ENCODE measurements at places on chromosomes 7 and 10.
A peak's percentile ranks its signal among the peaks of the same experiment; 100 is the strongest.

DNA sequence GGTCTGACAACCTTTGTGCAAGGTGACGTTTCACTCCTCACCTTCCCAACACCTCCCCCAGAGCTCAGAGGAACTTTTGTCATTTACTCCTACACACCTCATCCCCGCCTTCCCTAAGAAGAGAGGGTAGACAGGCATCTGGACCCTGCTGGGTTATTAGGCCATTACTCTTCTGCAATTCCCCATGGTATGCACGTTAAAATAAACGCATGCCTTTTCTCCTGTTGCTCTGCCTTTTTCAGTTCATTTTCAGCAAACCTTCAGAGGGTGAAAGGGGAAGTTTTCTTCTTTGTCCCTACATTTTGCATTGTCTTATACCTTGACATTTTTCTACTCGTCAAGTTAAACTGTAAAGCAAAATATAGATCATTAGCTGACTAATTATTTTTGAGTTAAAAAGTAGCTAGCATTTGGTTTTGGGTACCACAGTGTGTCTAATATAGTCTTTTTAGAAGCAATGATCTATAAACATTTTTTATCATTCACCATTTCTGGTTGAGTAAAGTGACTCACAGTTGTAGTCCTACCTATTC, 10.5 kb upstream of the EDRF1 start:
- no peak for DNase-seq

- DNase-seq: no peak
Observed at GRCh38 chr10:34495938-34496337, 319.2 kb downstream of the PARD3 start.

GRCh38 chr10:50593523-50594376, 30.0 kb downstream of the SGMS1 start:
- DNase-seq: no peak

GRCh38 chr7:133288970-133289369, 36.1 kb downstream of the EXOC4 start:
- no peak for DNase-seq

- DNase-seq: no peak
Observed at GRCh38 chr10:103241262-103242011, 4.2 kb upstream of the RPEL1 start.

- DNase-seq: no peak
Observed at GRCh38 chr7:128935342-128935730, 2.4 kb upstream of the IRF5 start.

DNA sequence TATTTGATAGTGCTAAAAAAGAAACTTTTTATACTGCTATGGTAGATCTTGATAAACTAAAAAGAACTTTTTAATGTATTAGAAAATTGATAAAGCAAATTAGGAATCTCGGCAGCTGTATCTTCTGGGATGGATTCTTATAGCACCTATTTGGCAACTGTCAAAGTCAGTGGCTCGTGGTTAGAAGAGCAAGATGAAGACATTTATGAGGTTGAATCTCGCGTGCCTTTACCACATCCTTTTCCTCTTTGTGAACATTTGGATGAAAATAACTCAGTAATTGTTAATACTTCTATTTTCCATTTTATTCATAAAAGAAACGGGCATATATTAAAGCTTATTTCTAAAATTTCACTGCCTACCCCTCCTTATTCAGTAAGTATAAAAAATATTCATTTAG, 76.2 kb downstream of the CYP51A1 start:
- peak; percentile 9 for DNase-seq

DNA sequence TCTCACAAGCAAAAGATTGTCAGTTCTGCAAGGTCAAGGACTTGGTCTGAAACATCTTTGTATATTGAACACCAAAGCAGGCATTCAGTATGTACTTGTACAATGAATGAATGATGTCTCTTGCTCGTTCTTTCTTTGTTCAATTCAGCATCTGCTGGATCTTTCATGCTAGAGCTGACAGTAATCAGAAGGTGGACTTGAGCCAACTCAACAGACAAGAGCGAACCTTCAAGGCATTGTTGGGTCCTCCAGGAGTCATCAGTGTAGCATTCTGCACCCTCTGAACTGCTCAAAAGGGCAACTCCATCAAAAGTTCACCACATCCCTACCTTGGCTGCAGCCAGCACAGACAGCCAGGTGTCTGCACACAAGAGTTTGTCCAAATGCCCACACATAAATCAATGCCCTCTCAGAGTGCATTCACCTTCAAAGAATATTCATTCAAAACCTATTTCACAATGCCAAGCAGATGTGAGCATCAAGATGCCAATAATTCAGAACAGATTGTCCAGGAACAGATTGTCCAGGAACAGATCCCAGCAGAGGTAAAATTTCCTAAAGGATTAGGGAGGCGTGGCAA, 386.7 kb downstream of the CALN1 start:
- DNase-seq: no peak

- no peak for DNase-seq
Observed at GRCh38 chr7:460374-461116, 59.1 kb downstream of the PDGFA start.

- no peak for DNase-seq
Observed at GRCh38 chr10:52318822-52319464, 4.9 kb downstream of the DKK1 start.

- no peak for DNase-seq
Observed at GRCh38 chr10:90921906-90922305, 1.0 kb upstream of the ANKRD1 start.

GRCh38 chr10:5497289-5497688, 2.1 kb downstream of the CALML5 start:
- DNase-seq: no peak

DNA sequence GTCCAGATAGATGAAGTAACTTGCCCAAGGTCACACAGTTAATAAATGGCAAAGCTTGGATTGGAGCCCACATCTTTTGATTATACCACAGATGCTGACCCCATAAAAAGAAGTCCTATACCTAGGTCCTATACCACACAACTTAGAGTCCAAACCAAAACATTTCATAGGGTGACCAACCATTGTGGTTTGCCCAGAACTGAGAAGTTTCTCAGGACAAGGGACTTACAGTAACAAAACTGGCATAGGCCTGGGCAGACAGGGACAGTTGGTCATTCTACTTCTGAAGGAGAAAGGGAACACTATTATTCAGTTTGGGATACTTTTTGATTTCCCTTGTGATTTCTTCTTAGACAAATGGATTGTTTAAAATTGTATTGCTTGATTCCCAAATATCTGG, 32.9 kb upstream of the PRLHR start:
- DNase-seq: no peak

- no peak for DNase-seq
Observed at GRCh38 chr10:128268015-128268722, 141.9 kb upstream of the MKI67 start.

- DNase-seq: no peak
Observed at GRCh38 chr7:2465928-2466327, 10.3 kb downstream of the GRIFIN start.

DNA sequence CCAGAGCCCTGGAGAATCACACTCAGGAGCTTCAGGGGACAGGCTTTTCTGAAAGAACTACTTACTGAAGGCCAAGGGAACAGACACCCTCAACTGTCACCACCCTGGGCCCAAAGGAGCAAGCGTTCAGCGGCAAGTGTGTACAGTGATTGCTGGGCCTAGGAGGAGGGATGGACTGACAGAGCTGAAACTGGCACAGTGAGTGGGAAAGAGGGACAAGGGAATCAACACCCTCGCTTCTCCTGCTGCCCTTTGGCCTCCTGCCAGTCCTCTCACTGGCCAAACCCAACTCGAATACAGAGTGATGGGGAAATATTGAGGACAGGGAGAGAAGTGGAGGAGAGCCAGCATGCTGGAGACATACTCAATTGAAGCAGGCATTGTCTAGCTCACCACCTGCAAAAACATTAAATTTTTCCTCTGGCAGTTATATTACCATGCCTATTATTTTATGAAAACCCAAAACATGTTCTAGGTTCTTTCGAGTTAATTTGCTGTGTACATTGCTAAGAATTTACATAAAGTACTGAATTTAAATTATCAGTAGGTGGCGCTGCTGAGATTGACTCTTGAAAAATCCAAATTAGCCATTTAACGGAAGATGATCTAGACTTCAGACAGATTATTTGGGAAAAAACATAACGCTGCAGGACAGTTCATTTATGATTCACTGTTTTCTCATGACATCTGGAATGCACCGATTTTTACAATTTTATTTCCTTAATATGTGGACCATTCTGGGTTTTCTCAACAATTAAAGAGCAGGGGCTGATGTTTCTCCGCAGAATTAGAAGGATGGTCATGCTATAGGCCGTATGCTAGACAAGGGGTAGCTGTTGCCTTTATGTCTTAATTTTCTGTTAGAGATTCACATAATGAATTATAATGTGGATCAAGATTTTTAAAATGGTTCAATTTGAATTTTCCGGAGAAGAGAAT, 14.7 kb upstream of the TMEM236 start:
- DNase-seq: peak; percentile 52

DNA sequence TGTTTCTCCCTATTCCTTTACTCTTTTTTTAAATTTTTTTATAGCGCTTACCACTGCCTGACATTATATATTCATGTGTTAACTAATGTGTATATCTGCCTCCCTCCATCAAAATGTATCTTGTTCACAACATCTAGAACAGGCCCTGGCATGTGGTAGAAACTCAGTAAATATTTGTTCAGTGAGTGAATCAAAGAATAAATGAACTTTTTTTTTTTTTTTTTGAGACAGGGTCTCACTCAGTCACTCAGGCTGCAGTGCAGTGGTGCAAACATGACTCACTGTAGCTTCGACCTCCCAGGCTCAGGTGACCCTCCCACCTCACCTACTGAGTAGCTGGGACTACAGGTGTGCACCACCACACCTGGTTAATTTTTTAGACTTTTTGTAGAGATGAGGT, 7.5 kb upstream of the CALD1 start:
- DNase-seq: no peak

DNA sequence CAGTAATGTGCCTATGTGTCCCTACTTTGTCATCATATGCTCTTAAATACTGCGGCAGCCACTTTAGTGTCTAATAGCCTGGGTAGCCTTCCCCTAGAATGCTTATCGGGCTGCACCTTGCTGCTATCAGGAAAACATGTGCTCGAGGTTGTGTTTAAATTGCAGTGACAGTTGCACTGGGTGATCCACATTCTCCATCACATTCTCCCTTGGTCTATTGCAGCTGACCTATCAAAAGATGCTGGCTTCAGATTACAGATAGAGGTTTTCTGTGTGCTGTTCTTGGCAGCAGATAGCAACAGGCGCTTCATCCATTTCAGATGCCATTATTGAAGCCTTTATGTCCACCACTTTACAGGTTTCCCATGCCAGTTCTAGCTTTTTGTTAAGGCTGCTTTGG, 130.1 kb upstream of the MDFIC start:
- DNase-seq: no peak

- DNase-seq: no peak
Observed at GRCh38 chr7:130108809-130109208, 38.5 kb downstream of the KLHDC10 start.

- DNase-seq: no peak
Observed at GRCh38 chr10:63030536-63030935, 102.6 kb upstream of the NRBF2 start.

All from CD4-positive, alpha-beta T cell treated with Interleukin-15 for 4 hours (primary cell).